Naive thymus-derived CD8-positive, alpha-beta T cell (primary cell): ENCODE measurements at places on chromosomes 2 and 18.

DNA sequence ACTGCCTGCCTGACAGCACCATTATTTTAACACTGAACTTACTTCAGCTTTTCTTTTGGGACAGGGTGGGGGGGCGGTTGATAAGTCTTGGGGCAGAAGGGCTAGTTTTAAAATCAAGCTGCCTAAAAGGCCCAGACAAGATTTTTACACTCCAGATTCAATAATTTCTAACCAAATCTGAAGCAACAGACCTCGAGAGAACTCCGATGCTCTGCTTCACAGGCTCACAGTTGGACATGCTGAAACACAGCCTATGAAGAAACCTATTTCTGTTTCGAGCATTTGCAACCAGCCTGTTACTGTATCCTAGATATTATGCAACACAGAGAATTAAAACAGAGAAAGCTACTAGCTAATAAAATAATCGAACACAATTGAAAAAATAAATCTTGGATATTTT is 1.3 kb upstream of the MYT1L start:
- no peak for DNase-seq

GRCh38 chr2:50951437-50951836 is 80.5 kb downstream of the NRXN1 start:
- no peak for DNase-seq

GRCh38 chr18:7924616-7925015 is 357.5 kb downstream of the PTPRM start:
- DNase-seq = no peak

- no peak for DNase-seq
These were observed 27.2 kb downstream of the RTP5 start for GRCh38 chr2:241896746-241897201.
